ENCODE measurements at places on chromosomes 13 and 19.

- DNase-seq, result no peak
These were observed 66.2 kb upstream of the XPO4 start for GRCh38 chr13:20968745-20969144.

DNA sequence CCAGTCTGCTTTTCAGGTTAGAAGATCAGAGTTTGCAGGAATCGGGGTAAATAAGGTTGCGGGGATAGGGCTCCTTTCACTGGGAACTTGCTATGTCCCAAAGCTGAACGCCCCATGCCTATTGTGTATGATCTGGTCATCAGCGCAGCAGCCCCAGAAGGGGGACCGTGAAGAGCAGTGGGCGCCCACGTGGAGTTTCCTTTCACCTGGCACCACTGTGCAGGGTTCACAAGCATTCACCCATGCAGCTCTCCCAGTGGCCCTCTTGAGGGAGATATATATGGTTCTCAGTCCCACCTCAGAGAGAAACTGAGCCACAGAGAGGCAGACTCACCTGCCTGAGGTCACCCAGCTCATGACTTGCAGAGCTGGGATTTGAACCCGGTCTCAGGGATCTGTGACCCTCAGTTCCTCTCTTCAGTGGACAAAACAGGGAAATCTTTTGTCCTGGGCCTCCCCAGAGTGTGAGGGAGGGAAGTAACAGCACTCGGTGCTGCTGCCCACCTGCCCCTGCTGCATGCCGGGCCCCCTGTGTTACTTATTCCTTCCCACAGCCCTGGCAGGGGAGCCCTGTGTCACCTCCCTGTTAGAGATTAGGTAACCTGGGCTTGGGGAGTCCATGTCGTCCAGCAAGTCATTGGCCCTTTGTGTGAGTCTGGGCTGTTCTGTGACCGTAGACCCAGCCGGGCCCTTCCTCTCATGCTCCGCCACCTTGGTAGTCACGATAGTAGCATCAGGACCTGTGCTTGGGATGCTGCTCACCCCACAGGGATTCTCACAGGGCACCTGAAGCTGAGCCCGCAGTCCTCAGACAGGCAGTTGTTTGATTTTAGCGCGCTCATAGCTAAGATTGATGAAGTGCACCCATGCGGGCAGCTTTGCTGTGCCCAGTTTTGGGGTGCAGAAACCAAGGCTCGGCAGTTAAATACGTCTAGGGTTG is 27.9 kb downstream of the PPP5C start:
- DNase-seq, result no peak

GRCh38 chr19:19502808-19503602 is 12.3 kb downstream of the TSSK6 start:
- peak; percentile 15 for DNase-seq

DNA sequence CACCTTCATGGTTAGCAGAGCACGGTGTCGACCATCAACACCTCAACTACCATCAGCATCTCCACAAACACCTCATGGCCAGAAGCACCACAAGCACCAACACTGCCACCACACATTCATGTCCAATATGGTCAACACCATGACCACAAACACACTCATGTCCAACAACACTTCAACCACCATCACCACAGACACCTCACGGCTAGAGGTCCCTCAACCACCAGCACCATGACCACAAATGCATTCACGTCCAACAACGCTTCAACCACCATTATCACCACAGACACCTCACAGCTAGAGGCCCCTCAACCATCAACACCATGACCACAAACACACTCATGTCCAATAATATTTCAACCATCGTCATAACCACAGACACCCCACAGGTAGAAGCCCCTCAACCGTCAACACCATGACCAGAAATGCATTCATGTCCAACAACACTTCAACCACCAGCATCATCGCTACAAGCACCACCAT is 10.2 kb downstream of the TRAPPC5 start:
- no peak for DNase-seq

Measured in DMS53 (cell line).